ENCODE measurements at places on chromosomes 7 and 10. TPM values are rescaled to one million over a fixed set of nuclear protein-coding genes. Genes with fewer than 3 reads are reported as not detected.

Gene ACSM6
- total RNA-seq: not detected

- no peak for DNase-seq
Measured at GRCh38 chr7:100396421-100396982, 23.2 kb downstream of the PILRA start.

GRCh38 chr10:29994811-29995210 lies 64.6 kb downstream of the JCAD start:
- DNase-seq: no peak

Gene CDHR3
- 35.7 TPM for total RNA-seq

Gene ZMIZ2
- total RNA-seq: 47.8 TPM

Gene ADAM12
- total RNA-seq: 77.9 TPM

Measured in mesenteric fat pad (tissue), 1 donor.